Astrocyte of the spinal cord (primary cell): ENCODE measurements at places on chromosomes 13 and 19.

- DNase-seq, result no peak
Observed at GRCh38 chr13:80126389-80127068, 214.4 kb downstream of the SPRY2 start.

DNA sequence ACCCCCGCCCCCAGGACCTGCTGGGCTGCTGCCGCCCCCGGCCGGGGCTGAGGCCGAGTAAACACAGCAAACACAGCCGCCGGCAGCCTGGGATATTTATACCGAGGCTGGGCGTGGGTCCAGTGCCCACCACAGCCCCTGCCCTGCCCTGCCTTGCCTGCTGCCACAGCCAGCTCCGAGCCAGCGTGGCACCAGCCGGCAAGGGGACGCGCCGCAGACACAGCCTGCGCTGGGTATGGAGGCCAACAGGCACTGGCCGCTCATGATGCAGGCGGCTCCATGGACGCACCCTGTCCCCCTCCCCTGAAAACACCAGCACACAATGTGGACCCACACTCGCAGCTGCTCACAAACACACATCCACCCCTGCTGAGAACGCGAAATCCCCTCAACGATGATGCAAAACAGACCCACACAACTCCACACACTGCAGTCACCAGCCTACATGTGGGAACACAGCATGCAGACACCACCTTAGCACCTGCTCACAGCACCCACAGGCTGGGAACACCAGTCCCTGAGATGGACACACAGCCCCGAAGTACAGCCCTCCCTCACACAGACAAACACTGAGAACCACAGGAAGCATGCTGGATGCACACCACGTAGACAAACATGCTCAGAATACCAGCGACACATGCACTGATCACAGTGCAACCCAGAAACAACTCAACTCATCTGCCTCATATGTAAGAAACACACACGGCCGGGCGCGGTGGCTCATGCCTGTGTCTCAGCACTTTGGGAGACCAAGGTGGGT is 16.2 kb downstream of the CCDC97 start:
- peak; percentile 76 for DNase-seq

- DNase-seq, result no peak
Observed at GRCh38 chr19:13150931-13151604, 857 bp downstream of the IER2 start.

- DNase-seq, result no peak
Observed at GRCh38 chr13:100112186-100112838, 23.4 kb downstream of the PCCA start.

DNA sequence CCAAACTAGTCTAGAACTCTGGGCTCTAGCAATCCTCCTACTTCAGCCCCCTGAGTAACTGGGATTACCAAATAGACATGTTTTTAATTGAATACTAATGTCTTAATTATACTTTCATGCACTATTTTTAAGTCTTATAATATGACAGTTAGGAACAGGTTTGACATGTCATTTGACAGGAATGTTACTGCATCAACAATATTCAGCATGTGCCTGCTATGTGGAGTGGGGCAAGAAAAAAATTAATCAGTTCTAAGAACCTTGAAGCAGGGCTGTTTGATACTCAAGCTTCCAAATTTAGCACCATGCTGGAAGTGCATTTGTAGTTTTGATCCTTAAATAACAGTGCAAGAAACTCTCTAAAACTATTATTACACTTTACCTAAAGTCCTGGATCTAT is 265.3 kb downstream of the MZT1 start:
- no peak for DNase-seq
